ENCODE measurements at places on chromosomes 2 and 18. TPM values are rescaled to one million over a fixed set of nuclear protein-coding genes. Genes with fewer than 3 reads are reported as not detected.

REG3A gene
- 4.1 TPM for total RNA-seq

G6PC2 gene
- total RNA-seq = 0.23 TPM

SNORC gene
- 1.7 TPM for total RNA-seq

APOB gene
- 4.7 TPM for total RNA-seq

LIMS3 gene
- 16.6 TPM for total RNA-seq

ANKRD30B gene
- not detected for total RNA-seq

DNA sequence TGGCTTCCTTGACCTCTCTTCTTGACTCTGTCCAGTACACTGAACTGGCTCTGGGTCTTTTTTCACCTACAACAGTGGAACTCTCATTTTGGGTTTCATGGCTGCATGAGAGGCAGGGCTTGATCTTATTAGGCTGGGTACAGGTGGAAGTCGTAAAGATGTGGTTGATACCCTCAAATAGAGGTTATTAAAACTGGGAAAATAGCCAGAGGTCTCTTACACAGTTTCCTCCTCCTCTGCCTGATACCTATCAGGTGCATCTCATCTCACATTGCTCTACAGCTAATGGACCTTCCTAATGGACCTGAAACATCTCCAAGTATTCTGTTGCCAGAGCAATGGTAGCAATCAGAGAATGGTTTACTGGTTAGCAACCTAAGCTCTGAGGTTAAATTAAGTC lies 231.8 kb downstream of the ETAA1 start:
- no peak for DNase-seq

- DNase-seq = no peak
Measured at GRCh38 chr18:72674710-72675109, 130.6 kb upstream of the CBLN2 start.

DNA sequence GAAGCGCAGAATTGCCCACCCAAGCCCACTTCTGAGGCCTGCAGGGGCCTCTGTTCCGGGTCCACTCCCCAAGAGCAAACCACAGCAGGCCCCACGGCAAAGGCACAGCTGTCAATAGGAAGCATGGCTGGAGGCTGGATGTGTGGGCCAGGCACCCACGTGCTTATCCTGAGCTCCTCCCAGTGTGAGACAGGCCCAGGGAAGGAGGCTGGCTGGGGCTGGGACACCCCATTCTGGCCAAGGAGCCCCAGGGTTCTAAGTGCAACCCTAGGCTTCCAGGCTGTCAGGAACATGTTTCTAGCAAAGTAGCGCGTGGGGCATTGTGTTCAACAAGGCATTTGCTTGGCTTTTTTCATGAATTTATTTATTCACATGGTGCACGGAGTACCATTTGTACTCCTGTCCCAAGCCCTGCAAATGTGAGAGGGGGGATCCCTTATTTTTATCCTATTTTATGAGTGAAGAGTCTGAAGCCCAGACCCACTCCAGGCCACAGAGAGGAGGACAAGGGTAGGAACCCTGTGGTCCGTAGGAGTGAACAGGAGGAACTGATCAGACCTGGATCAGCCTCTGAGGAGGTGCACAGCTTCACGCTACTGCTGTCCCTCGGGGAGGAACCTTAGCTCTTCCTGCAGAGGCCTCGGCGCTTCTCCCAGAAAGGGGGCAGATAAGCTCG lies 6.1 kb upstream of the RAB17 start:
- peak; percentile 69 for DNase-seq

GRCh38 chr2:86011449-86011941 lies 94.2 kb downstream of the POLR1A start:
- DNase-seq = no peak

DNA sequence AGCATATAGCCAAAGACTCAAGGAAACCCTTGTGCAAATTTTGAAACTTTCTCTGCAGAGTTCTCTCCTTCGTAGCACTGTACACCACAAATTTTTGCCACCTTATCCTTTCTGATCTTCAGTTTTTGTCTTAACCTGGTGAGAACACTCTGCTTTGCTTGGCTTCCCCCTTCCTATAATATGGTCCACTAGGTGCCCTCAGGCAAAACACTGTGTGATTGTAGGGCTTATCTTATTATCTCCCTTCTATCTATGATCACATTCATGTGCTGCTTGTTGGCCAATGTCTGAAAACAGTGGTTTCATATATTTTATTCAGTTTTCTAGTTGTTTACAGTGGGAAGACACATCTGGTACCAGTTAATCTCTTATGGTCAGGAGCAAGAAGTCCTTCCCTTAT lies 111.1 kb downstream of the MTX2 start:
- no peak for DNase-seq

GRCh38 chr2:28394331-28394877 lies 1.7 kb downstream of the FOSL2 start:
- peak; percentile 80 for DNase-seq

GRCh38 chr2:239298116-239298804 lies 102.6 kb downstream of the HDAC4 start:
- peak; percentile 61 for DNase-seq

- no peak for DNase-seq
Measured at GRCh38 chr18:13390711-13391110, 172.2 kb downstream of the LDLRAD4 start.

- no peak for DNase-seq
Measured at GRCh38 chr2:46559261-46559660, 79.9 kb downstream of the TMEM247 start.

- DNase-seq = no peak
Measured at GRCh38 chr18:61096226-61096625, 237.0 kb upstream of the CDH20 start.

- DNase-seq = no peak
Measured at GRCh38 chr2:134104754-134105153, 149.1 kb upstream of the MGAT5 start.

DNA sequence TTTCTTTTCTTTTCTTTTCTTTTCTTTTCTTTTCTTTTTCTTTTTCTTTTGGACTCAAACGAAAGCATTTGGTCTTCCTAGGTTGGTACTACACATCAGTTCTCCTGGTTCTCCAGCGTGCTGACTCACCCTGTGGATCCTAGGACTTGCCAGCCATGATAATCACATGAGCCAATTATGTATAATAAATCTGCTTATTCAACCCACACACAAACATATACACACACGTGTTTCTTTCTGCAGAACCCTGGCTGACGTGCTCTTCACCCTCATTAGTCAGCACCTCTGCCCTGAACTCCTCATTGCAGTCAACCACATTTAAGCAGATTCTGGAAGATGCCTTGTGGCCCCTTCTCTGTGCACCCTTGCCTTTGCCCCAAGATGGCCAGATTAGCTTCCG lies 162.4 kb upstream of the MYT1L start:
- DNase-seq = no peak

GRCh38 chr2:46332686-46333281 lies 35.6 kb downstream of the EPAS1 start:
- no peak for DNase-seq

GRCh38 chr18:41042866-41043265 lies 912.2 kb upstream of the PIK3C3 start:
- DNase-seq = no peak

Data from aorta (tissue), 5 donors.